ENCODE measurements at places on chromosomes 3 and 15. TPM values are rescaled to one million over a fixed set of nuclear protein-coding genes. Genes with fewer than 3 reads are reported as not detected.

Gene CHSY1
- 16.1 TPM for total RNA-seq

DNA sequence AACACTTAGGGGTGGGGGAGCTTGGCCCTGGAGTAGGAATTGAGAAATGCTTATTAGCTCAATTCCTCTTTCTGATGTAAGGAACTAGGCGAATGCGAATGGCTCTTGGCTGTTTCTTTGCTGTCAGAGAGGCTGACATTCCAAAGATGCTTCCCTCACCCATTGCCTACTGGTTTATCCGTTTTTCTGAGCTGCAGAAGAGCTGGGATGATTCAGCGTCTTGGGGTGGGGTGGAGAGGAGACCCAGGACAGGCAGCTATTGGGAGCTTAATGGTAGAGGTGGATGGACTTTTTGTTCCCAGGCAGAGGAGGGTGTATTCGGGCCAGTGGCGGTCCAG lies 9.8 kb downstream of the PLEKHO2 start:
- DNase-seq: no peak

GRCh38 chr15:92620991-92621390 lies 34.6 kb downstream of the FAM174B start:
- DNase-seq: no peak

- DNase-seq: no peak
Observed at GRCh38 chr15:35306361-35306981, 221.4 kb upstream of the NANOGP8 start.

DNA sequence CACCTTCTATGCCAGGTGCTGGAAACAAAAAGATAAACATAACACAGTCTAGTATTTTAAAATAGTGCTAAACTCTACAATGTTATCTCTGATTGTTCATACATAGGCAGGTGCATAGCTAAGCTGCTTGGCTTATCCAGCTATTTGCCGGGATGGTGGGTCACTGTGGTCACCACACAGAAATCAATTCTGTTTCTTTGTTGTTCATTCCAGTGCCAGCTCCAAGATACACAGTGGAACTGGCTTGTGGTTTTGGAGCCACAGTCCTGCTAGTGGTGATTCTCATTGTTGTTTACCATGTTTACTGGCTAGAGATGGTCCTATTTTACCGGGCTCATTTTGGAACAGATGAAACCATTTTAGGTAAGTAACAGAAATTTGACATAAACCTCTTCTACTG lies 130.2 kb downstream of the IL1RAP start:
- no peak for DNase-seq

- DNase-seq: no peak
Observed at GRCh38 chr3:139455855-139456254, 20.5 kb downstream of the RBP2 start.

Measured in heart right ventricle (tissue), 16 donors.